ENCODE measurements at places on chromosomes 6 and 20.
A peak's percentile ranks its signal among the peaks of the same experiment; 100 is the strongest.

- no peak for DNase-seq
Measured at GRCh38 chr20:38372806-38373205, 26.5 kb downstream of the LBP start.

DNA sequence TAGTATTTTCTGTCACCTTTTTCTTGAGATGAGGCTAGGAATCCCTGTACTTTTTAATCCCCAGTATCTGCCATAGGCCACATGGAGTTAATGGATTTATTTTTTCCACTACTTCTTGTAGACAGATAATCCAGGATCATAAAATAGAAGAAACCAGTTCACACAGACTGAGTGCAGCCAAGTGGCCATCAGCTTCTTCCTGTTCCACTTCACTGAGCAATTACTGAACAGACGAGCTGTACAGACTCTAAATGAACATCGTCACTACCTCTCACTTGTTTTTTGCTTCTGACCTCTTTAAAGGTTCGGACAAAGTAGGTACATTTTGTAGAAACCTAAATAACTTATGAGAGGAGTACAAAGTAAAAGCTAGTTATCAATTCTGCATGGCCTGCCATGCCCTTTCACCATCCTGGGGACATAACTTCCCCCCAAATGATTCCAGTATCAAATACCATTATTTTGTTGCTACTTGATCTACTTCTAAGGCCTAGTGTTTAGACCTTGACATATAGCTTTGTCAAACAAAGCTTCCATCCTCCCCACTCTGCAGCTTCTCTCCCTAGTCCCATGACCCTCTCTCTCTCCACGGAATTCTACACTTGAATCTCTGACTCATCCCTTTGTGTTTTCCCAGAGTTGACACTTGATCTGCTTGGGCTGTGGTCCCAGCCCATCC is 34.4 kb upstream of the ARHGAP18 start:
- DNase-seq = no peak

GRCh38 chr6:6856538-6857523 is 250.9 kb upstream of the RREB1 start:
- DNase-seq = no peak

DNA sequence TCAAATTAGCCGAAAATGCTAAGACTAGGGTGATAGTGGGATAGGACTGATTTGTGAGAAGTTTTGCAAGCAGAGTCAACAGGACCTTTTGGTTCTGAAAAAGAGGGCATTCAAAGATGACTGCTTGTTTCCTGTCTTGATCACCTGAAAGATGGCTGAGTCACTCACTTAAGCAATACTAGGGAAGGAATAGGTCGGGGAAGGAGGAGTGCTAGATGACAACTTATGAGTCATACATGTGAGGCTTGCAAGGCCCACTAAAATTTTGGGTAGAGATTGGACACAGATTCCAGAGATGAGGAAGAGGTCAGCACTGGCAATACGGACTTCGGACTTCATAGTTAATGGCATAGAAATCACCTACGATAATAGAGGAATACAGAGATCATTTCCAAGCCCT is 89.2 kb downstream of the FAM83B start:
- no peak for DNase-seq

DNA sequence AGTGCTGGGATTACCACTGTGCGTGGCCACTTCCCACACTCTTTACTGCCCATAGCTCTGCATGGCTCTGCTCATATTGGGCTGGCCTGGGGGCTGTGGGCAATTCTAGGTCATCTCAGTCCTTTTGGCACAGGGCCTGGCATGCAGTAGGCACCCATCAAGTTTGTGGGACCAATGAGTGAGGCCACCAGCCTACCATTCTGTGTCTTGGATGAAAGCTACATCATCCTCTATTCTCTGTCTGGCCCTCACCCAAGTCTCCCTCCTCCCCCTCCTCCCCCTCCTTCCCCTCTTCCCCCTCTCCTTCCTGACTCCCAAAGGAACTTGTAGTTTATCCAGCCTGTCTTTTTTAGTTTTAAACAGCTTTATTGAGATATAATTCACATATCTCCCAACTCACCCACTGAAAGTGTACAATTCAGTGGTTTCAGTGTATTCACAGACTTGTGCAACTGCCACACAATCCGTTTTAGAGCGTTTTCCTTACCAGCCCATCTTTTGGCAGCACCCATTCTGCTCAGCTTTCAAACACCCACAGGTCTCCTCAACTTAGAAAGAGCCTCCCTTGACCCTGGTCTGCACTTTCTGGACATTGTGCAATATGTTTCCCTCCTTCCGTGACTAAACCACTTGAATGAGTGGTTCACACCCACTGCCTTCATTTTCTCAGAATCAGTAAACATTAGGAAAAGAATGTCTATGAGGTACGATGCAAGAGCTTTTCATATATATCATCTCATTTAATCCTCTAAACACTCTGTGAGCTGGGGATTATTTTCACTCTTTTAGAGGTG is 21.5 kb upstream of the MRPS18A start:
- no peak for DNase-seq

- DNase-seq = no peak
Measured at GRCh38 chr20:56736285-56736857, 107.3 kb downstream of the TFAP2C start.

- no peak for DNase-seq
Measured at GRCh38 chr20:61306937-61307475, 54.9 kb downstream of the CDH4 start.

DNA sequence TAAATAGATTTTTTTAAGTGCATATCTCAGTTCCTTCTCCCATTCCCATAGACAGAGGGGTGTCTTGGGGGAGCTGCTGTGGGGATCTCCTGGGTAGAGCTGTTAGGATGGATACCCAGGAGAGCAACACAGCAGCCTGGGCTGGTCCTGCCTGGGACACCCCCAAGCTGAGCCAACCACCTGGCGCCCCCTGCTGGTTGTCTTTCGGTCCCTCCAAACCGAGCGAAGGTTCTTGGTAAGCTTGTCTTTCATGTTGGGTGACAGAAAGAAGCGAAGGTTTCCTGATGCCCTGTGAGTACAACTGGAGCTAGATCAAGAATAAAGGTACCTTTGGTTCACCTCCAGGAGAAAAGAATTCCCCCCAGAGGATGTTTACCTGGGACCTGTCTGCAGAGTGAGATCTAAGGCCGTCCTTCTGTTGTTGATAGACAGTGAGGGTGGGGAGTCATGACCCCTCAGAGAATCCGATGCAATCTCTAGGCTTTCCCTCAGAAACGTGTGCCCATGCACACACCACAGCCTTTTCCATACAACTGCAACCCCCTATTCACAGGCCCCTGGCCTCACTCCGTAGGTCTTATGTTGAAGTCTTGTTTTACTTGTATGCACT is 50.8 kb downstream of the SNX9 start:
- DNase-seq = peak; percentile 28

GRCh38 chr6:34099878-34100277 is 46.0 kb downstream of the GRM4 start:
- no peak for DNase-seq

- DNase-seq = no peak
Measured at GRCh38 chr6:14458669-14459266, 341.2 kb downstream of the CD83 start.

GRCh38 chr6:27121640-27122039 is 125.9 kb upstream of the PRSS16 start:
- no peak for DNase-seq

GRCh38 chr6:2078888-2079287 is 166.5 kb downstream of the GMDS start:
- DNase-seq = no peak

DNA sequence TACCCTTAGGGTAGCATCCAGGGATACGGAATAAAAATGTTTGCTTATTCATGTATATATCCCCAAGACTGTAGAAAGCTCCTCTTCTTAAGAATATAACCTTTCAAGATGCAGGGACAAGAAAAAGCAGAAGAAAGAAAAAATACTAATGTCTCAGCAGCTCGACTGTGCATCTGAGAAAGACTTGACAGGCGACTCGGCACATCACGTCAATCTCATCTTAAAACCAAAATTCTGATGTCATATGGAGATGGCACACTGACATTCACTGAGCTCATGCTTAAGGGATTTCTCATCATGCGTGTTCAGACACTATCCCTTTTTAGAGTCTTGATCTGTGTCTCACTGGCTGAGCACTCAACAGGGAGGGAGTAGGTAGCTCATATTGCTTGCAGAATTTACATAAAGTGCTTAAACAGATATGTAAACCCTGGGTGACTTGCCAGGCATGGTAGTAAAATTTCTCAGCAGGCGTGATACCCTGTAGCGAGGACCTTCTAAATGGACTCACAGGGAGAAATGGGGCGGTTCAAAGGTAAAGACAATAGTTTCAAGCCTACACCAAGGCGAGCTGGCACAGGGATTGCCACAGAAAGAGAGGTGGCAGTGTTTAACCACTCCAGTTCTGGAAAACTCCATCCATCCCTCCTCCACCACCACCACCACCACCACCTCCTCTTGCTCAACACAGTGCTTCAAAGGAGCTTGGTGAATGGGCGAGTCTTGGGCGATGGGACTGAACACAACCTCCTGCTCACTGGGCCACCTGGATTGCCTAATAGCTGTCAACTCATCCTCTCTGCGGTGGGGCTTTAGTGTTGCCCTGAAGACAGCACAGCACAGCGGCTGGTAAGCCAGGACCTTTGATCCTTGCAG is 330.5 kb downstream of the TFAP2A start:
- DNase-seq = no peak

GRCh38 chr6:154164397-154164796 is 125.4 kb downstream of the OPRM1 start:
- no peak for DNase-seq

- peak; percentile 85 for DNase-seq
Measured at GRCh38 chr6:162856885-162857284, 129.1 kb downstream of the PACRG start.

GRCh38 chr6:167553736-167554119 is 228.8 kb downstream of the TTLL2 start:
- no peak for DNase-seq

GRCh38 chr6:13488015-13488895 is 855 bp upstream of the GFOD1 start:
- DNase-seq = no peak

DNA sequence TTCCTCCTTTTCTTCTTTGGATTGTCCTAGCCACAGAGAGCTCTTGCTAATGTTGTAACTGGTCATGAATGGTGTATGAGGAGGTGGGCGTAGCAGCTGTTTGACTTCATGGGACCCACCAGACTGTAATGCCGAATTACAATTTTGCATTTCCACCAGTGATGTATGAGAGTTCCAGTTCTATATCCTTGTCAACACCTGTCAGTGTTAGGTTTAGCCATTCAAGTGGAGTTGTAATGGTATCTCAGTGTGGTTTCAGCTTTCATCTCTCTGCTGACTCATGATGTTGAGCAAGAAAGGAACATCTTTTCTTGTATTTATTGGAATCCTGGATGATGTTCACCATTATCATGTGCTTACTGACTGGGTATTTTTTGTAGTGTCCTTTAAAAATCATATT is 5.1 kb downstream of the IGF2R start:
- DNase-seq = no peak

- no peak for DNase-seq
Measured at GRCh38 chr20:42567409-42567808, 622.3 kb downstream of the PTPRT start.

DNA sequence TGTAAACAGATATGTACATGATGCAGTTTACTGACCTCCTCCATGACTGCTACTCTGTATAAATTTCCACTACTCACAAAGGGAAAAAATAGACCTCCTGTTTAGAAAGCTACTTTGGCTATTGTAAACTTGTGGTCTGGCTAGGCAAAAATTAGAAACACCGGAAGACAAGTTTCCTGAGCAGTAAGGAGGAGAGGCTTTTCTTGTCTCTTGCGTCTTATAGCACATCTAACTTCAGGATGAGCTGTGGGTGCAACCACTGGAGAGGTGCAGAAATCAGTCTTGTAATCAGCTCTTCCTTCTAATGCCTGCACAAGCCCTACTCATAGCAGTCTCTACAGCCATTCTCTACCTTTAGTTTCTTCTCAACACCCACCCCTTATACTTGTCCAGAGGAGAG is 296.5 kb upstream of the SLC35B3 start:
- no peak for DNase-seq

DNA sequence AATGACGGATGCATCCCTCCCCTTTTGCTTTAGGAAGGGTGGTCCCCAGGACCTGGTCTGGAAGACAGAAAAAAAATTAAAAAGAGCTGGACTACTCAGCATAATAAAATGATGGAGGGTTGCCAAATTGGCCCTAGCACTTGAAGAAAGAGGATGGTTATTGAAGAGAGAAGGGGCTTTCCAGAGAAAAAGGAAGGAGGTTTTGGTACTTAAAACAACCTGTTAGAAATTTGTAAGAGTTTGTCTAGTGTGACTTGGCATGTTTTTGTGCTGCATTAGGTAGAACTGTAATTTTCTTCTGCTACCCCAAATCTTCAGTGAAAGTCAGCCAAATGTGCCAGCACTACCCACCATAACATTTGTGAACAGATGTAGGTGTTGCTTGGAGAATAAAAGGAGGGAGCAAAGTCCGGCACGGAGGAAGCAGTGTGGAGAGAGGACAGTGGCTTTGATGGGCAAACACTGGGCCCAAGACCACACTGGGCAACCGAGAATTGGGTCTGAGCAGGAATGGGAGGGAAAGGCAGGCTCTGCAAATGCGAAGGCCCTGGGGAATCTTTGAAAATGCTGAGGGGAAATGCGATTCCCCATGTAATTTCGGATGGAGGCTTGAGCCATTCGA is 160.9 kb downstream of the QRSL1 start:
- DNase-seq = no peak
